ENCODE measurements at places on chromosomes 7 and 10. TPM values are rescaled to one million over a fixed set of nuclear protein-coding genes. Genes with fewer than 3 reads are reported as not detected.

The RBP3 gene
- not detected for total RNA-seq

The CSGALNACT2 gene
- 17.3 TPM for total RNA-seq

The EN2 gene
- 0.07 TPM for total RNA-seq

The CYP3A7 gene
- not detected for total RNA-seq

The SKIDA1 gene
- total RNA-seq = 1.5 TPM

The WIPF3 gene
- 0.68 TPM for total RNA-seq

The GATA3 gene
- total RNA-seq = 7.2 TPM

The CCDC146 gene
- 5.6 TPM for total RNA-seq

The DNTT gene
- total RNA-seq = not detected

The ITPRID1 gene
- not detected for total RNA-seq

The SYNPO2L gene
- not detected for total RNA-seq

The WEE2 gene
- not detected for total RNA-seq

The FEZF1 gene
- total RNA-seq = not detected

The CYP26C1 gene
- total RNA-seq = 0.17 TPM

The NUPR2 gene
- not detected for total RNA-seq

The RAPGEF5 gene
- 1.1 TPM for total RNA-seq

The KNDC1 gene
- 0.13 TPM for total RNA-seq

The ZNF746 gene
- 30.3 TPM for total RNA-seq

The CLDN3 gene
- 100 TPM for total RNA-seq

The TSC22D4 gene
- total RNA-seq = 41.6 TPM

The ARHGEF35 gene
- 9.0 TPM for total RNA-seq

The SEMA3D gene
- 0.50 TPM for total RNA-seq

The NEBL gene
- 6.9 TPM for total RNA-seq

The COL1A2 gene
- total RNA-seq = 10.8 TPM

The PNLIP gene
- total RNA-seq = not detected

The NKX1-2 gene
- not detected for total RNA-seq

The ADARB2 gene
- 0.08 TPM for total RNA-seq

The OPN1SW gene
- total RNA-seq = not detected

The PRLHR gene
- not detected for total RNA-seq

The GALNT17 gene
- 5.0 TPM for total RNA-seq

The FKBP6 gene
- not detected for total RNA-seq

The OPALIN gene
- total RNA-seq = not detected

The BAIAP2L1 gene
- 32.5 TPM for total RNA-seq

The EEPD1 gene
- total RNA-seq = 8.7 TPM

The MKX gene
- total RNA-seq = 3.2 TPM

The CYP3A4 gene
- not detected for total RNA-seq

The NKX2-3 gene
- not detected for total RNA-seq

The ZNF33B gene
- 25.8 TPM for total RNA-seq

The ASB13 gene
- 22.4 TPM for total RNA-seq

The LRRD1 gene
- total RNA-seq = not detected

The ATOH7 gene
- total RNA-seq = not detected

The XRCC2 gene
- total RNA-seq = 3.2 TPM

The TMEM270 gene
- total RNA-seq = not detected

The SCART1 gene
- 0.14 TPM for total RNA-seq

The PUS7 gene
- total RNA-seq = 18.2 TPM

The CHAT gene
- not detected for total RNA-seq

The TDRD1 gene
- not detected for total RNA-seq

The HGF gene
- total RNA-seq = not detected

Data from kidney epithelial cell (primary cell).